ENCODE measurements at places on chromosomes 11 and 22.

DNA sequence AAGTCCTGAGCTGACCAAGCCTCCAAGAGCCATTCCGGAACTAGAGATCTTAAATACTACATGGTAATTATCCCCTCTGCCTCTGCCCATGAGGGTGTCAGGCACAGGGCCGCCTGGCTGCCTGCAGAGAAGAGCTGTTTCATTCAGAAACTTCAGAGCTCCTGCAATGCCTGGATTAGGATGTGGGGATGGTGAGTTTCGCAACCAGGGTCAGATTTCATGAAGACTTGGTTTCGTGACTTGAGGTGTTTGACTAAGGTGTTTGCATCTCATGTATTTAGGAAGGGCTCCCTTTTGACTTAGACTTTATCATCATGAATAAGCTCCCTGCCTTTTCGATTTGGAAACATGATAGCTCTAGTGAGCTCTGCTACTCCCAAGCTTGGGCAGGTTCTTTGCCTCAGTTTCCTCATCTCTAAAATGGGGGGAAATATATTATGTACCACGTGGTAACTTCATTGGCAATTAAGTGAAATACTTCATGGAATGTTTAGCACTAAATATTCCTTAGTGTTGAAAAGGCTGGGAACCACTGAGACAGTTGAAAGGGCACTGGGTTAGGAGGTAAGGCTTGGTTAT lies 9.1 kb downstream of the TIMP3 start:
- DNase-seq: no peak

DNA sequence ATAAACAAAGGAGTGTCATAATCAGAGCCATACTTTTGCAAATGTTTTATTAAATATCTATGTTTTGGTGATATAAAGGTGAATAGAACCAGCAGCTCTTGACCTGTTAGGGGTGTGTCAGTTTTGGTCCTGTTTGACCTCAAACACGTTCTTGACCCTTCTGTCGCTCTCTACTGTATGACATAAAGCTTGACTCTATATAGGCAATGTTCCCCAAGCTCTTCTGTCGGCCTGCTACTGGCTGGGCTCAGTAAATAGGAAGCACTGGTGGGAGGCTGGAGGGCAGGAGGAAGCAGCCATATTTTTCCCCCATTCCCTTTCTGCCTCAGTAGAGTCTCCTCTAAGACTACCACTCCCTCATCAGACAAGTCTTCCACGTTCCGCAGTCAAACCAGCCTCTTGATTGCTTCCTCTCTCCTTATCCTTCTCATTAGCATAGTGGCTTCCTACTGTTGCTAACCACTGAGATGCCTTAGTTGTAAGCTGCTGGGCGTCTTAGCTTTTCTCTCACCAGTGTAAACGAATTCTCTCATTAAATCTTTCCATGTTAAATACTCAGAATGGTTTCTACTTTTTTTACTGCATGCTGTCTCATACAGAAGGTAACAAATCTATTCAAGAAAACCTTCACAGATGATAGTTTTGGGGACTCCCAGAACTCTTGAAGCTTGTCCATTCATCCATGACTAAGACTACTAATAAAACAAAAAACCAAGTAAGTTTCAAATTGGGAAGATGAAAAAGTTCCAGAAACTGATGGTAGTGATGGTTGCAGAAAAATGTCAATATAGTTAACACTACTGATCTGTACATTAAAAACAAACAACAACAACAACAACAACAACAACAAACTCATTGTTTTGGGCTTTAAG lies 3.3 kb downstream of the NPAT start:
- DNase-seq: no peak

GRCh38 chr11:125494974-125495725 lies 915 bp downstream of the FEZ1 start:
- DNase-seq: no peak

DNA sequence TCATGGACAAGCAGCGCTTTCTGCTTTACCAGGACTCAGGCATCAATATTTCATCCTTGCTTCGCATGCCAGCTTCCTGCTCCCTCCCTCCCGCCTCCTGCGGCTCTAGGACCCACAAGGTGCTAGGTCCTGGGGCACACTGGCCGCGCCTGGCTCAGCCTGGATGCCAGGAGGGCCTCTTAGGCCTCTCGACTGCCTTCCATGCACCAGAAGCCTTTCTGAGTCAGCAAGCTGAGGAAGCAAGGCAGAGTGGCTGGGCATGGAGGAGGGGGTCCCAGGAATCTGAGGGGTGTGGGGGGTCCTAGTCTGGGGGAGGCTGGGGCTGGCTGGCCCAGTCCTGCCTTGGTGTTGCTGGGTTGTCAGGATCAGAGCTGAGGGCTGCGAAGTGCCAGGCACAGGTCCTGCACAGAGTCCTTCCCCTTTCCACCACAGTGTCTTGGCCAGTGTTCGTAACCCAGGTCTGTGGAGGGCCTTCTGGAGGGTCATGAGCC lies 61.0 kb upstream of the THY1 start:
- DNase-seq: no peak

- no peak for DNase-seq
These were observed 1.5 kb downstream of the FHIP1B start for GRCh38 chr11:6232899-6233298.

GRCh38 chr22:44019846-44020245 lies 4.3 kb upstream of the PARVB start:
- no peak for DNase-seq

DNA sequence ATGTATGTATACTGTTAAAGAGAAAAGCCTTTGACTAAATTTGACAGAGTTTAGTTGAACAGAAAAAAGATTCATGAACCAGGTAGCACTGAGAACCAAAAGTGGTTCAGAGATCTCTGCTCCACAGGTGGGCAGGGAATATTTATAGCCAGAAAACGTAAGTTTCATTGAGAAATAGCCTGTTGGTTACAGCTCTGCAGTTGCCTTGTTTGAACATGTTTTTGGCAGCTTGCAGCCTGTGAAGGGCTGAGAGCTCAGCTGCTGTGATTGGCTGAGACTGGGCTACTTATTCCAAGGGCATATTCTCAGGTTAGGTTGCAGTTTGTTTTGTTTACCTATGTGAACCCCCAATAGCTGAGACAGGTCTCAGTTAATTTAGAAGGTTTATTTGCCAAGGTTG lies 13.5 kb upstream of the ZNF74 start:
- no peak for DNase-seq

DNA sequence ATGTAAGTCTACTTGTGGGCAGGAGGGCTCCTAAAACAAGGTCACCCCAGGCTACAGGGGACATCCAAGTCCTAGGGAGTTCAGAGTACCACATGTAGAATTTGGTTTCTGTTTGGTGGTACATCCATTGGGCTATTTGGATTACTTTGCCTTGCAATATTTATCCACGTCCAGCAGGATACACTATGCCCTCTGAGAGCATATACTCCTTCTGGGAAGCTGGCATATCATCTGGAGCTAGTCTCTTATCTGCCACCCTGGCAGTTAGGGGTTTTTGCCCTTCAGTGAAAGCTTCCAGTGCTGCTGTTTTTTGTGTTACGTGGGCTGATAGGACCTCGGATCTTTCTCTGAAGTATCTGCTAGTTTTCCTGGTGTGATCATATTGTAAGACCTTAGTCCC lies 7.3 kb downstream of the LMO2 start:
- DNase-seq: no peak

- DNase-seq: no peak
These were observed 968 bp upstream of the TMEM109 start for GRCh38 chr11:60912851-60913528.

DNA sequence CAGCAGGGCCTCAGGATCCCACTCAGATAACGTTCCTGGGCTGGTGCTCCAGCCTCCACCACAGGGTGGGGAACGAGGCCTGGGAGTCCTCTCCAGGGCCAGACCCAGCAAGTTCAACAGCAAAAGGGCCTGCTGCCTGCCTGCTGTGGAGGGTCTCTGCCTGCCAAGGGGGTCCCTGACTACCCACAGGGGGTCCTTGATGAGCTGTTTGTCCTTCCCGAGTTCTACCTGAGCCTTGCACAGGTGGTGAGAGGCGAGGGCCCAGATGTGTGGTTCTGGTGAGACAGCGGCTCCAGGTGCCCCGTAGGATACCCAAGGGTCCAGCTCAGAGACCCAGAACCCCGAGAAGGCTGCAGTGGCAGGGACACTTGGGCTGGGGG lies 4.4 kb downstream of the DUSP8 start:
- no peak for DNase-seq

- DNase-seq: no peak
These were observed 303.7 kb upstream of the ARHGAP42 start for GRCh38 chr11:100383357-100383865.

DNA sequence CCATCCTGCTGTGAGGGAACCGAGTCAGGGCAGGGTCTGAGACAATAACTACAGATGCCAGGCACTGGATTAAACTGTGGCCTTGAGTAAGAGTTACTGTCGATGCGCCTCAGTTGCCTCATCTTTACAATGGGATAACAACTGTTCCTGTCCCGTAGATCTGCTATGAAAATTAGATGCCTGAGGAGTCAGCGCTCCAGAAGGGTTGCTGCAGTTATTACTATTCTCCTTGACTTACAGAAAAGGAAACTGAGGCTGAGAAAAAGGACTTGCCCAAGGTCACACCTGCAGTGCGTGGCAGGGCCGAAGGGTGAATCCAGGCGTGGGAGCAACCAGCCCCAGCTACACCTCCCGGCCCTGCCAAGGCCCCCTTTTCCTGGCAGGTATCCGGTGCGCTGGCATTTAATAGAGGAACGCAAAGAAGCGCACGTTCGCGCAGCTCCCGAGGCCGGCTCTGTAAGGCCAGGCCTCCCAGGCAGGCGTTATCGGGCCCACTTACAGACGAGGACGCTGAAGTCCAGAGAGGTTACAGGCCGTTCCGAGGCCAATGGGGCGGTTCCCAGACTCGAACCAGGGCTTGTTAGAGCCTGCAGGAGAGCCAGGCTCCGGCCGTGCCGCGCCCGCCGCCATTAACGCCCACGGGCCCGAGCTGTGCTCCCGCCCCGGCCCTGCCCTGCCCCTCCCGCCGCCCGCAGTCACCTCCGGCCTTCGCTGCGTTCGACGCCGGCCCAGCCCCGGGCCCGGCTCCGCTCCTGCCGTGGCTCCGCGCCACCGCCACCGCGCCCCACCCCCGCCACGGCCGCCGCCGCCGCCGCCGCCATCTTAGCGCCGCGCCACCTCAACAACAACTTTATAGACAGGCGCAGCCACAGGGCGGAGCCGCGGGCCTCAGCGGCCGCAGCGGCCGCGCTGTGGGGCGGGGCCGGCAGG lies at the start of gene C11orf68:
Gene C11orf68 (minus strand): TSS at position 852 of the 930 bp plus-strand sequence. CDS start 31 bp downstream, at position 821.
- DNase-seq: peak; percentile 18

DNA sequence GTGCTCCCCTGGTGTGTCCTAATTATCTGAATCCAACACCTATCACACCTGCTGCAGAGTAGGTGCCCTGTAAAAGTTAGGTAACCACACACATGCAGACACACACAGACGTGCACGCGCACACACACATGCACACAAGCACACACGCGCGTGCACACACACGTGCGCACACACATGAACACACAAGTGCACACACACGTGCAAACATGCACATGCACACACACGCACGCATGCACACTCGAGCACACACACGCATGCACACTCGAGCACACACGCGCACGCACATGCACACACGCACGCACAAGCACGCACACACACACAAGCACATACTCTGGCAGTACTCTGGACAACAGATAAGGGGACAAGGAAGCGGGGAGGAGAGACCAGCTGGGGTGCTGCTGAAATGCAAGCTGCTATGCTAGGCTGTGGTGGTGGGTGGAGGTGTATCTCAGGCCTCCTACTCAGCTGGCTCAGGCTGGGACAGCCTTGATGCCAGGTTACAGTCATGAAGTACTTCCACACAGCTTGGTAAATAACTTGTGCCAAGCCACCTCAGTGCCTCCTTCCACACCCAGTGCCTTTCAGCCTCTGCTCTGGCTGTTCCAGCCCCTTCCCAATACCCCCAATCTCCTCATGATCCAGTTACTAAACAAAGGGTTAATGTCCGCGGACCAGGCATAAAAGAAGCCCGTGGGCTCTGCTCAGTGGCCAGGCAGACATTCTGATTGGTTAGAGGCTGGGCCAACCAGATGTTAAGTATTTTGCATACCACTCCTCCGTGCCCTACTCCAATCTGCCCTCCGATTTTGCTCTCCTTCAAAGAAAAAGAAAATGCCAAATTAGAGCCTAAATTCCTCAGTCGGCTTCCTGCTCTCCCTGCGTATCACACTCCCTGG lies 374.1 kb downstream of the TENM4 start:
- no peak for DNase-seq

GRCh38 chr11:13834463-13834862 lies 128.1 kb upstream of the SPON1 start:
- DNase-seq: no peak

DNA sequence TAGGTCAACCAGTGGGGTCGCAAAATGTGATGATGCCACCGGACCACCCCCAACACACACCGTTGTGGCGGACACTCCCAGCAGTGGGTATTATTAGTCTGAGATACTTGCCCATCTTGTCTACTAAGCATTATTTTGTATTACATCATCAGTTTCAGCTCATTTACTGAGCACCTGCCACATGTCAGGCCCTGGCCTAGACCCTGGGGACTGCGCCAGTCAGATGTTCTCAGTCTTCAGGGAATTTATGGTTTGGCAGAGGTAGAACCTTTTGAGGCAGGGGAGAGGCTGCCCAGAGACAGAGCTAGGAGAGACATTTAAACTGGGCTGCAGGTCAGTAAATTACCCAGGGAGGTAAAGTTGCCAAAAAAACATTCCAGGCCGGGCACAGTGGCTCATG lies 43.1 kb upstream of the GCAT start:
- no peak for DNase-seq

- no peak for DNase-seq
These were observed 16.1 kb downstream of the LRRC75B start for GRCh38 chr22:24576778-24577177.

DNA sequence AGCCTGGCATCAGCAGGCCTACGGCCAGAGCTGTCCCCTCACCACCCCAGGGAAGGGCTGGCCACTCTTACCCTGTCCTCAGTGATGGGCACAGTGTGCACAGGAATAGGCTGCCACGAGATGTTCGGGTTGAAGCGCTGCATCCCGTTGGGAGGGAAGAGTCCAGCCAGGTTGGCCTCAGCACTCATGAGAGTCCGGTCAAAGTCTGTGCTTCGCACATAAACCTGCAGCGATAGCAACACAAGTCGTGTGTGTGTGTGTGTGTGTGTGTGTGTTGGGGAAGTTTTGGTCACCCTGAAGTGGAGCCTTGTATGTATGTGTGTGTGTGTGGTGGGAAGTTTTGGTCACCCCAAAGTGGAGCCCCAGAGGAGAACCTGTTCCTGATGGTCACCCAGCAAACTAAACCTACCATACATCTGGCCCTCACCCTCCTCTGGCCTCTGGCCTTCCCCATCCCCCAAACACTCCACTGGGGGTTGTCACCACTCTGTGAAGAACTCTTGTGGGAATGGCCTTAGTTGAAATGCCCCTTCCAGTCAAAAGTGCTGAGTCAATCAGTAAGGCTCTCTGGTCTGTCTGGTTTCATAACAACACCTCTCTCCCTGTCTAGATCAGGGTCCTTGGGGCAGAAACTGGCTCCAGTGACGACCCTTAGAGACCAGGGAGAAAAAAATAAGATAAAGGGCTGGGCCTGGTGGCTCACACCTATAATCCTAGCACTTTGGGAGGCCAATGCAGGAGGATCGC lies 2.8 kb downstream of the ACP2 start:
- DNase-seq: no peak

- DNase-seq: no peak
These were observed 99.2 kb upstream of the FGF3 start for GRCh38 chr11:69918231-69918937.

All from NCI-H2081 (cell line).